ENCODE measurements at places on chromosomes 12 and 14.

DNA sequence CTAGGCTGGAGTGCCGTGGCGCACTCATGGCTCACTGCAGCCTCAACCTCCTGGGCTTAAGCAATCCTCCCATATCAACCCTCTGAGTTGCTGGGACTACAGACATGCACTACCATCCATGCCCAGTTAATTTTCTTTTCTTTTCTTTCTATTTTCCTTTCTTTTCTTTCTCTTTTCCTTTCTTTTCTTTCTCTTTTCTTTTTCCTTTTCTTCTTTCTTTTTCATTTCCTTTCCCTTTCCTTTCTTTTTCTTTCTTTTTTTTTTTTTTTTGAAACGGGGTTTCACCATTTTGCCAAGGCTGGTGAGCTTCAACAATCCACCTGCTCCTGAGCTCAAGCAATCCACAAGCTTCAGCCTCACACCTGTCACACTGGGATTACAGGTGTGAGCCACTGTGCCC, 60.1 kb upstream of the ACSS3 start:
- no peak for DNase-seq

DNA sequence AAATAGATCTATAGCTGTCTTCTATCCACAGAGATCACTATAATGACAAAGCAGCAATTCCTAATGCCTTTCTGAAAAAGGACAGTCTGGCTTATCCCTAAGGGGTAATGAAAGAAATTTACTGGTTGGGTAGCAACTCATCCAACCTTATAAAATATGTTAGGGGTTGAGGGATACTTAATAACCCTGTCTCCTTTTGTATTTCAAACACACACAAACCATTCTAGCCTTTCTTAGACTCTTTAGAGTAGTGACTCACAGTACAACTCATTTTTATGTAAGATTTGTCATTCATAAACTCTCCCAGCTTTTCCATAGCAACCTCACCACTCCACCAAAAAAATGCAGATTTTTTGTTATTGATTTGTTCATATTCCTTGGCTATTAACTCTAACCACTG, 167.9 kb downstream of the FSCB start:
- no peak for DNase-seq

DNA sequence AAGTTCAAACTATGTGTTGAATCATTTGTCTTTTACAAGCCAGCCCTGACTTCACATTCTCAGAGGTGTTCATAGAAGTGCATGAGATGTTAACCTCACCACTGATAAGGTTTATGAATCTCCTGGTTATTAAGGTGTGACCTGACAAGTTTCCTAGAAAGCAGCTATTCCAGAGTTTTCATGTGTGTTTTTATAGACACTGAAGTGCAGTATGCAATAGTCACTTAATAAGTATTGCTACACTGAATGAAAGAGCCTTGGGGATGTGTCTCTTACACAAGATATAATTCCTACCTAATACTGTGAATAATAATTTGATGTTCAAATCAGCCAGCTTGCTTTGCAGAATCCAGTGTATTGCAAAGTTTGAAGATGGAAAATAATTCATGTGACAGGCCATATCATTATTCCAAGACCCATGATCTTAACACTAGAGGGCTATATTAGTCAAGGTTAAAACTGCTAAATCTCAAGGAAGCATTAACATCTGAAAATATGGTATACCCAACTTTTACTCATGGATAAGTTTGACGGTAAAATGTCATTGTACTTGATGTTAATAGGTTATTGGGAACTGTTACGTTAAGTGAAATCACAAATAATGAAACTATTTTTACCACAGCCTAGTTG, 13.0 kb downstream of the SLC25A3 start:
- no peak for DNase-seq

DNA sequence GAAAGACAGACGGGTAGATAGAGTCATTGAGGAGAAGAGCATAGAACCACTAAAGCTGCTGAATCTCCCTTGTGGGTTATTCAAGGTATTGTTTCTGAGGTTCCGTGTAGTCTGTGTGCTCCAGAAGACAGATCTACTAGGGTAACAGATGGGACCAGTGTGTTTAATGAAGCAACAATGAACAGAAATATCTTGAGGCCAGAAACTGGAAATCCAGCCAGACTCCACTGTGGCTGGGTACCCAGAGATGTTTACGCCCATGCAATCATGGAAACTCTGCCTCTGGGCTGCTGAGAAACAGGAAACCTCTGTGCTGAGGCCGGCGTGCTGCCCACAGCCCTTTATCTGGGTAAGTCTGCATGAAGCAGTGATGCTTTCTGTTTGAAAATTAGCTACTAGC, 8.3 kb downstream of the PROX2 start:
- DNase-seq, result no peak

GRCh38 chr14:68392393-68393141, 400.3 kb downstream of the ZFP36L1 start:
- peak; percentile 46 for DNase-seq

DNA sequence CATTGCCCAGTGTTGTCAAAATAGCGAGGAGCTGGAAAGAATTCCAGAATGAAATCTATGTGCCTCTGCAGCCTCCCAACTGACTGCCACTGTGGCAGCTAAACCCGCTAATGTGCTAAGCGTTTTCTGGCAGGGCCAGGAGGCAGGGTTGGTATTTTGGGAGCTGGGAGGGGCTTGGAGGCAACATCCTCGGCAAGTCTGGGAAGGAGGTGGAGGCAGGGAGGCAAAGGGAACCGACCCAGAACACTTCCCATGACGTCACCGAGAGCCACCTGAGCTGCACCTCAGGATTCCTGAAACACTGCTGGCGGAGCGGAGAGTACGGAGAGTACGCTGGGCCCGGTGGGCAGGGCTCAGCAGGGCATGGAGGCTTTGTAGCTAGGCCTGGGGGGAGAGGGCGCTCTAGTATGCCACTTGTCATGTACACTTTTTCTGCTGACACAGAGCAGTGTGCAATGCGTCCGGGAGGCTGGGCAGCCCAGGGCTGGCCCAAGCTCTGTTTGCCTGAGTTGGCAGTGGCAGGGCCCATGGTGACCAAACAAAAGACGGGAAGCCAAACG, 81.5 kb downstream of the DPF3 start:
- DNase-seq, result no peak

GRCh38 chr14:50015716-50016115, 100.7 kb downstream of the VCPKMT start:
- no peak for DNase-seq

- peak; percentile 91 for DNase-seq
Measured at GRCh38 chr12:52865090-52865944, 16.5 kb upstream of the KRT78 start.

- DNase-seq, result peak; percentile 83
Measured at GRCh38 chr12:3803865-3804472, 51.1 kb upstream of the CRACR2A start.

- no peak for DNase-seq
Measured at GRCh38 chr14:65045006-65045405, 57.3 kb downstream of the MAX start.

- peak; percentile 32 for DNase-seq
Measured at GRCh38 chr12:89059721-89060541, 292.4 kb downstream of the DUSP6 start.

GRCh38 chr14:89810101-89810500, 144.4 kb downstream of the EFCAB11 start:
- DNase-seq, result no peak

DNA sequence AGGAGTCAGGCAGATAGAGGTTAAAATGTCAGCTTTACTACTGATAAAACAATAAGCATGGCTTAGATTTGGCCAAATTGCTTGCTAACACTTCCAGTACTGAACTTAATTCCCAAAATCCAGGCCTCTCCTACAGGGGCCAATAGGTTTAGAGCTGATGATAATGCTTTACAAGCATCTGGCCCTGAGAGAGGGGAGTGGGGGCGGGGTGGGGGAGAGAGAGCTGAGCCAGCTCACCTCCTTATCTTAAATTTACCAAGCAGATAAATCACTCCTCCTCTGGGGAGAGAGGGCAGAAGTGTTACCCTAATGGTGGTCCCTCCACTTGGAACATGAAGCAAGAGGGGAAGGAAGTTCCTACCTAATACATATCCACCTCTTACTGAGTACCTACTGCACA, 182.2 kb upstream of the CRY1 start:
- no peak for DNase-seq

DNA sequence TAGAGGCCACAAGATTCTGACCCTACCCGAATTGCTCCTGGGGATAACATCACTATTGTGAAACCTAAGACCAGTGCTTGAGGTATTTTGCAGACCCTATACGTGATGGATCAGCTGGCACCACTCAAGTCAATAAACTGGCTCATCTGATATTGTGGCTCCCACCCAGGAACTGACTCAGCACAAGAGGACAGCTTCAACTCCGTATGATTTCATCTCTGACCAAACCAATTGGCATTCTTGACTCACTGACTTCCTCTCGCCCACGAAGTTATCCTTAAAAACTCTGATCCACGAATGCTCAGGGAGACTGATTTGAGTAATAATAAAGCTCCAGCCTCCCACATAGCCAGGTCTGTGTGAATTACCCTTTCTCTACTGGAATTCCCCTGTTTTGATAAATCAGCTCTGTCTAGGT, 1036.1 kb upstream of the TMEM132C start:
- no peak for DNase-seq

GRCh38 chr14:71403656-71404055, 496.4 kb downstream of the PCNX1 start:
- peak; percentile 62 for DNase-seq

DNA sequence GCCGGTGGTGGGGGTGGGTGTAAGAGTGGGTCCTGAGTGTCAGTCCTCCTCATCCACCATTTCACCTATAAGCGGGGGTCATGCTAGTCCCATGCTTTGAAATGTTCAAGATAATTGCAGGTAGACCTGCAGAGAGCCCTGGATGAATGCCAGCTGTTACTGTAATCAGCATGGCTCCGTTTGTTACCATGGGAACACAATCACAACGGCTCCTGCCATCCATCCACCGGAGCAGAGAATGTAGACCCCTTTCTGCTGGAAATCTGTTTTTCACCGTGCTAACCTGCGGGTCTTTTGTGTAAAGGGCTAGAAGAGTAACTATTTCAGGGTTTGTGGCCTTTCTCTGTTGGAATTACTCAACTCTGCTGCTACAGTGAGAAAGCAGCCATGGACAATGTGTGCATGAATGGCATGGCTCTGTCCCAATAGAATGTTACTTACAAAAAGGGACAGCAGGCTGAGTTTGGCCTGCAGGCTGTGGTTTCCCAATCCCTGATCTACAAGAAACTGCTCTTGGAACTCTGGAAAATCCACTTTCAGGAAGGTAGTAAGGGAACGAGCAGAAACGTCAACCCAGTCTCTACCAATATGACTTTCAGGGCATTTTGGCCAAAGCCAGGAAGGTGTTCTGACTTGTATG, 36.1 kb downstream of the KCTD10 start:
- no peak for DNase-seq

GRCh38 chr12:12893438-12893837, 2.1 kb downstream of the GPRC5A start:
- no peak for DNase-seq

DNA sequence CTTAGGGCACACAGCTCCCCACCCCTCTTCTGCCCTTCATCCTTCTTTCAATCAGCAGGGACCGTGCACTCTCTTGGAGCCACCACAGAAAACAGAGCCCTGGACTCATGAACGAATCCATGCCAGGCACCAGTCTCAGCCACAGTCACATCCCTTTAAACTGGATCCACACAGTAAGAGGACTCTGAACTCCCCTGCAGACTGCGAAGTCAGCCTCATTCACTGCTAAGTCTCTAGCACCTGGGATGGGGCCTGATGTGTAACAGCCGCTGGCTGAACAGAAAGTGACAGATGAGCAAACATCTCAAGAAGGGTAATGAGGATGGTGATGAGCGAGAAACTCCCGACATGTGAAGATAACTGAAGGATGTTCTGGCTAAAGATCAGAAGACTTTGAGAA, 45.8 kb upstream of the IQSEC3 start:
- DNase-seq, result no peak

DNA sequence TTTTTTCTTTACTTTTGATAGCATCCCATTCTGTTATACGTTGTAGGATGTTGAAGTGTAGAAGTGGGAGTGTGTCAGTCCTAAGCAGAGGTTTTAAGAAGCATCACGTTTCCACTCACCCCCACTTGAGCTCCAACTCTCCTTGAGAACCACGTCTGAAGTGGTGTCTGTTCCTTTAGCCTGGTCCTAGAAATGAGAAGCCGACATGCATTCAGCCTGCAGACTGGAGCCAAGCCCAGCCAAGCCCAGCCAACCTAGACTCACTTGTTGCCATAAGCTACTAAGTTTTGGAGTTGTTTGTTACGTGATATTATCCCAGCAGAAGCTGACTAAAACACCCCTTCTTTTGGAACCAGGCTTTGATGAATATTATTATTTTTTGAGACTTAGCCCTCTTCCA, 4.4 kb upstream of the ELK3 start:
- no peak for DNase-seq

- DNase-seq, result no peak
Measured at GRCh38 chr14:50864946-50865345, 6.9 kb upstream of the ABHD12B start.

- DNase-seq, result peak; percentile 72
Measured at GRCh38 chr12:54201001-54201794, 12.4 kb upstream of the SMUG1 start.

DNA sequence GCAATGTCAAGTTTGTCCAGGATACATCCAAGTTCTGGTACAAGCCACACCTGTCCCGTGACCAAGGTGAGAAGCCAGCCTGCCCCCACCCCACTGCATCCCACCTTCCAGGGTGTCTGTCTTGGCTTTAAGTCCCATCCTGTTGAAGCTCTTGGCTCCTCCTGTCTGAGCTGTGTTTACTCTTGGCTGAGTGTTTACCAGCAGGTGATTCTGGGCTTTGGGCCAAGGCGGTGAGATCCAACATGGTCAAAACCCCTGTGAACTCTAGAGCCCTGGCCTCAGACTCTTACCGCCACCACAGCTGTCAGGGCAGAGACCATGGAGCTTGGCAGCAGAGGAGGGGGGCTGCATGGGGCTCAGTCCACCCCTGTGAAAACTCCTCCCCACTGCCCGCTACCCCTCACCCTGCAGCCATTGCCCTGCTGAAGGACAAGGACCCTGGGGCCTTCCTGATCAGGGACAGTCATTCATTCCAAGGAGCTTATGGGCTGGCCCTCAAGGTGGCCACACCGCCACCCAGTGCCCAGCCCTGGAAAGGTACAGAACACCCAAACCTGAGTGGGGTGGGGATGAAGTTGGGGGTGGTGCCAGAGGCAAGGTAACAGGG, 11.6 kb downstream of the TNS2 start:
- peak; percentile 91 for DNase-seq

DNA sequence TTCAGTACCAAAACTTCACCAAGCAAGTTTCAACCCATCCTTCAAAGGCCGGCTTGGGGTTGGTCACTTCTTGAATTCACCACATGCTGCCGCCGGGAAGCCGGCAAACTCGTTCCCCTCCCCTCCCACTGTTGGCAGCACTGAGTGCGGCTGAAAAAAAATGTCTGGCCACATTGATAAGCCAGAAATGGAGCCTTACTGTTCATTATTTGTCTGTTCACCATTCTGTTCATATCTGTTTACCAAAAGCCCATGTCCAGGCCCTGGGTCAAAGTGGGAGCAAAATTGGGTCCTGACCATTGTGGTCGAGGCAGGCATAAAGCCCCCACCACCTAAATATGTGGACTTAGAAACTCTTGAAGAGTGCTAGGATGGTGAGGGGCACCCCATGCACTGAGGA, 7.3 kb upstream of the HSP90AA1 start:
- DNase-seq, result no peak

- DNase-seq, result peak; percentile 8
Measured at GRCh38 chr14:29587761-29588470, 339.7 kb downstream of the PRKD1 start.

Measured in NCI-H510A treated with DMSO at 0.1 percent for 48 hours (cell line).